Heart left ventricle (tissue), 16 donors: ENCODE measurements at places on chromosomes 2 and 18. TPM values are rescaled to one million over a fixed set of nuclear protein-coding genes. Genes with fewer than 3 reads are reported as not detected.

DNA sequence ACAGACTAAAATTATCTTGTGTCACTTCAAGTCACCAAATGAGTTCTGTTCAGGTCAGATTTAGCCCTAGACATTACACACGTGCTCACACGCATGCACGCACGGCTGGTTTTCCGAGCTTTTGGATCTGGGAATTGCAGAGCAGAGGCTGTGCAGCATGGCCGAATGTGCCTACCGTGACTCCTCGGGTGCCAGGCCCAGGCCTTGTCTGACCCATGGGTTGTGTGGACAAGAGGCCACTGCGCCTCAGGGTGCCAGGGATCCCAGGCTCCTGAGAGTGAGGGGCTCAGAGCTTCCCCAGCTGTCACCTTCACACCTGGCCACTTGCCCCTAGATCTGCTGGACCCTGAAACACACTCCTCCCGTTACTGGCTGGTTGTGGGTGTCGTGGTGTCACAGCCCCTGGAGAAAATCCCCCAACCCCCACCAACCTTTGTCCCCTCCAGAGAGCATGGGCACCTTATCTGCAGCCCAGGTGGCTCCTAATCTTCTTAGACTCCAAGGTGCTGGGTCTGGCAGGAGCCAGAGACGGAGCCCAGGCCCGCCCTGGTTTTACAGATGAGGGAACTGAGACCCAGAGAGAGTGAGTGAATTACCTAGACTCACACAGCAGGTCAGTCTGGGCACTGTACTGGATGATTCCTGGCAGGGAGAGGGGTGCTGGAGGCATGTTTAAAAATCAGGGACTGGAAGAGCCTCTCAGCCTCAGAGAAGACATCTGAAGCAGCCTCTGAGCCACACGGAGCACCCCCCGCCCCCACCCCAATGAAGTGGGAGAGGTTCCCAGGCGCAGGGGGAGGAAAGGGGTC, 56.8 kb downstream of the ATOH8 start:
- no peak for DNase-seq

DNA sequence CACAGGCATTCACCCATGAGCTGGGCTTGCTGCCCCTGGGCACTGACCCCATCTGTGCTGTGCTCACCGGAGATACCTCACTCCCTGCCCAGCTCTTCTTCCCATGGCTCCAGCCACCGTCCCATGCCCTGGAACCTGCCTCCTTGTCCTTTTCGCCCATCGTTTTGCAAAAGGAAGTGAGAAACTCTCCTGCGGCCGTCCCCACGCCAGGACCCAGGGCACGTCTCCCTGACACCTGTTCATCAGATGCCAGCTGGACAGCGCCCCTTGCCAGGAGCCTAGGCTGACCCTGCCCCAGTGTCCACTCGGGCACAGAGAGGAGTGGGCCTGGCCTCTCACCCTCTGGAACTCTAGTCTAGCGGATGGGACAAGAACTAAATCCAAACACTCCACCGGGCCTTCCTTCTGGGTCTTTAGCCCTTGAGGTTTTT, 238.6 kb downstream of the SEPTIN10 start:
- peak; percentile 0 for DNase-seq

Gene TMEM247
- not detected for total RNA-seq

Gene DSG1
- 5.6 TPM for total RNA-seq

GRCh38 chr2:122713800-122714199, 958.3 kb downstream of the TSN start:
- no peak for DNase-seq

GRCh38 chr2:240777456-240778212, 42.4 kb downstream of the KIF1A start:
- no peak for DNase-seq

DNA sequence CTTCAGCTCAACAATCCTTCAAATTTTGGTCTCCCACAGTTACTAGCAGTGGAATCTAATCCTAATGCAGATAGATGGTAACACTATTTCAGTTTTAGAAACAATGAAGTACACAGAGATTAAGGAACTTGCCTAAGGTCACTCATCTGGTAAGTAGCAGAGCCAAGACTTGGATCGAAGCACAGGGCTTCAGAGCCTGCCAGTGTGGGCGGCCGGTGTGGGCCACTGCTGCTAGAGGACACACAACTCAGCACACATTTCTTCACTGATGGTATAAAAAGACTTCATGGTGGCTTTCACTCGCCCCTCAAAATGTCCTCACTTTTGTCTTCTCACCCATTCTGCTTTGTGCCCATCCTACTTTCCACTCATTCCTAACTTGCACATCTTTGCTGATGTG, 11.1 kb downstream of the C2orf74 start:
- DNase-seq: no peak

GRCh38 chr2:240149943-240150784, 9.7 kb upstream of the OTOS start:
- no peak for DNase-seq

Gene CNOT11
- total RNA-seq: 40.1 TPM

GRCh38 chr2:152097801-152098495, 896 bp downstream of the CACNB4 start:
- peak; percentile 16 for DNase-seq

Gene GALNT14
- total RNA-seq: 1.0 TPM

Gene SIX2
- total RNA-seq: 0.35 TPM

Gene RAD51AP2
- total RNA-seq: 0.18 TPM

DNA sequence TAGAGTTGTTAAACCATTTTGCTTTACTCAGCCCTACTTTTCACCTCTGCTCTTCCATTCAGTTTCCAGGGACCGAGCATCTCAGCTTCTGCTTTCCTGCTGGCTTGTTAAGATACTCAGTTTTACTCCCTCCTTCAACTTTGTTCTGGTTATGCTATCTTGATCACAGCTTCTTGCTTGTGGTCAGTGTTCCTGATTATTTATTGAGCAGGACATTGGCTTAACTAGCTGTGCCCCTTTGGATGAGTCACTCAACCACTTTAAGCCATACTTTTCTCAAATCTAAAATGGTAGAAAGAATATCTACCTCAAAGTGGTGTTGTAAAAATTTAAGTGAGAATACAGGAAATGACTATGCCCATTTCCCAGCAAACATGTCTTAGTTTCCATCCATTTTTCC, 124.0 kb downstream of the KYNU start:
- DNase-seq: no peak

Gene CELF4
- 0.40 TPM for total RNA-seq

Gene CNGA3
- 0.43 TPM for total RNA-seq

DNA sequence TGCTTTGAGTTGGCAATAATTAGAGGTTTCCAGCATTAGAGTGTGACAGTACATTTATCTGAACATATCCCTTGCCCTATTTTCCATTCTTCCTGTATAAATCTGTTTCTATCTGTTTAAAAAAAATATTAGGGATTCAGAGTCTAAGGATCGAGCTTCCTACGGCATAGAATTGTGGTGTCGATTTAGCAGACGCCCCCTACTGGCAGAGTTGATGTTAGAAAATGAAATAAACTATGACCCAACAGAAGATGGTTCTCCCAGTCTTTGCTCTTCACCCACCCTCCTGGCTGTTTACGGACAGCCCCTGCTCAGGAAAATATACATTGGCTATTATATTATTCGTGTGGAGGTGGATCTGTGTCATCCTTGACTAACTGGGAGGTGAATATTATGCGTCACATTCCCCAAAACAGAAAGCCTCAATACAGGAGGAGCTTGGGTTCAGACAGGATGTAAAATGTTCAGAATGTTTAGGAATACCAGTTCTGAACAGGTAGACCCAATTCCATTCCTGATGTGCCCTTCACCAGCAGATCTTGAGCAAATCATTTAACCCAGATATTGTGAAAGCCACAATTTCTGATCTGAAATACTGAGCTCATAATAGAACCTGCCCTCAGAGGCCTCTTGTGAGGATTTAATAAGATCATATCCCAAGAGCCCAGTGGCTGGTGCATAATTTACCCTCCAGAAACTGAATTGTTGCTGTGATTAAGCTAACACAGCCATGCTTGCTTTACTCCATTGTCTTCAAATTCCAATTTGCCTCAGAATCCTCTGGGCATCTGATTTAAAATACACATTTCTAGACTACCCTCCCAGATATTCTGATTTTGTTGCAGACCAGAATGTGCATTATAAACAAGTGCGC, 10.8 kb upstream of the ERMN start:
- DNase-seq: peak; percentile 18

GRCh38 chr2:179536185-179536584, 271.6 kb upstream of the SESTD1 start:
- DNase-seq: no peak

Gene CHST9
- 1.4 TPM for total RNA-seq

DNA sequence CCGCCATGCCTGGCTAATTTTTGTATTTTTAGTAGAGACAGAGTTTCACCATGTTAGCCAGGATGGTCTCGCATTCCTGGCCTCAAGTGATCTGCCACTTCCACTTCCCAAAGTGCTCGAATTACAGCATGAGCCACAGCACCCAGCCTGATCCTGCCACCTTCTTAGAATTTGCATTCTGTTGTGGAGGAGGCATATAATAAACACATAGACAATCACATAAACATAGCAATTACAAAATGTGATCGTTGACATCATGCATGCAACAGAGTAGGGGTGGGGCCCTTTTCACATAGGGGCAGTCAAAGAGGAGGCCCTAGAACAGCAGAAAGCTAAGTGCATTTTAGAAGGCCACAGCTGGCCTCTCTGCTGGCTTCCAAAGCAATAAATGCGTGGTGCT, 39.9 kb upstream of the TSPYL6 start:
- DNase-seq: no peak

Gene RAX
- not detected for total RNA-seq

DNA sequence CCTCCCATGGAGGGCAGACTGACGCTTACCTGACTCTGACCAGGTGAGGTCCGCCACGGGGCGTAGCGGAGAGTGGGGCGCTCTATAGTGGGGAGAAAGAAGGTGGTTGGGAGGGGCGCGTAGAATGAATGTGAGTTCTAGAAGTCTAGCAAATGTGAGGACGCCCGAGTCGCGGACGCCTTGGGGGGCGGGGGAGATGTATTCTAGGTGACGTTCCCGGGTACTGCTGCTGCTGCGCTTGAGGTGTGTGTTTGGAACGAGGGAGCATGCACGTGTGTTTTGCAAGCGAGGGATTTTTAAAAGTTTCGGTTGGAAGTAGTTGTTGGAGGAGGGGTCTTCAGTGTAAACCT, 758 bp downstream of the RIF1 start:
- peak; percentile 21 for DNase-seq

Gene GPAT2
- 1.7 TPM for total RNA-seq

GRCh38 chr2:54845514-54845913, 122.1 kb downstream of the EML6 start:
- DNase-seq: no peak

- no peak for DNase-seq
Observed at GRCh38 chr2:109139002-109139401, 10.0 kb downstream of the SH3RF3 start.

- no peak for DNase-seq
Observed at GRCh38 chr2:165508927-165509326, 39.4 kb downstream of the CSRNP3 start.

Gene COL4A4
- total RNA-seq: 9.9 TPM

- DNase-seq: no peak
Observed at GRCh38 chr18:52766002-52766545, 426.1 kb downstream of the DCC start.

GRCh38 chr2:222747526-222748160, 76.2 kb downstream of the MOGAT1 start:
- no peak for DNase-seq

Gene SOS1
- 33.3 TPM for total RNA-seq

DNA sequence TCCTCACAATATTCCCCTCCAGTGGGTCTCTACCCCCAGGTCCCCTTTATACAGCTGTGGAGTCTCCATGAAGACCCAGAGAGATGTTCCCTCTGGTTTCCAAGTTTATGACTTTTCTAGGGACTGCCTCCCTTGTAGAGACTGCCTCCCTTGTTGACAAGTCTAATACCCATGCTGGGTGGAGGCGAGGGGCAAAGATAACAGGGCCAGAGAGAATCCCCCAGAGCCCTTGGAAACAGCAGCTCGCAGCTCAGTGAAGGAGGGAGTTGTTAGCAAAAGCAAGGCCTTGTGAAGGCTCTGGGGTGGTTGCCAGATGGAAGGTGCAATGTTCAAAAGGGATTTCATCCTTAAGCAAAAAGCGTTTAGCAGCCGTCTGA, 75.0 kb upstream of the GATA6 start:
- no peak for DNase-seq

DNA sequence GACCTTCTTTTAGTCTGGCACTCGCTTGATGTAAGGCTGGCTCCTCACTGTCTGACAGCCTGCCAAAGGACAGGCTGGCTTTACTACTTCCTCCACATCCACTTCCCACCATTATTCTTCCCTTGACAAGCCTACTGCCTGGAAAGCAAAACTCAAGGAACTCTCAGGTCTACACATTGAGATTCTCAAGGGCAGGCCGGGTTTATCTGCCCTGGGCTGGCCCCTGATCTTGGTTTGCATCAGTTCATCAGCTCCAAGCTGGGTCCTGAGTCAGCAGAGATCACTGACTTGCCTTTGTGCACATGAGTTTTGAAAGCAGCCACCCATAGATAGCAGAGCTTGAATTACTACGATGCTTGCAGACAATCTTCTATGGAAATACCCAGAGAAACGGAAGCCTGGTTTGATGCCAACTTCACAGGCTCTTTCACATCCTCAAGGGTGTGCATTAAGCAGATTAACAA, 53.9 kb downstream of the KCTD18 start:
- DNase-seq: no peak

DNA sequence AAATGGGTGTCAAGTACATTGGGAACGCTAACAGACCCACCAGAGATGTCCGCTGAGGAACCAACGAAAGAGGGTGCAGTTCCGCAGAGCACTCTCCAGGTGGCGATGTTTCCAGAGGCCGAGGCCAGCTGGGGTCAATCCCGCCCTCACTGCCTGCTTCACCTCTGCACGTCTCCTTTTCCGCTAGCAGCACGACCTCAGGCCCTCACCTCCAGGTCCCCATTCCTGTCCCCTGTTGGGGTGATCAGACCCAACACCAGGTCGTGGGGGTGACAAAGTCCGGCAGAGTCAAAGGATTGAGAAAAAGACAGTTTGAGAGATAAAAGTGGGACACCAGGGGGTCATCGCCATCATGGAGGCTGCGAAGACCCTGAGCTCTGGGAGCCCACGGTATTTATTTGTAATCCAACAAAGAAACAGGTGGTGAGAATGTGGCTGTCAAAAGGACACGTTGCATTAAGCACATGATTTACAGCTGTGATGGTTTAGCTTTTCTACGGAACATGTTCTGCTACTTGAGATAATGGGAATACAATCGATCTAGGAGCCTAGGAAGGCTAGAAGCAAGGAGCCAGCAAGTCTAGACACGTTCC, 27.3 kb downstream of the ZAP70 start:
- DNase-seq: peak; percentile 45

- DNase-seq: no peak
Observed at GRCh38 chr18:3611313-3612090, 161.5 kb downstream of the TGIF1 start.

GRCh38 chr2:136527560-136527959, 237.8 kb upstream of the THSD7B start:
- no peak for DNase-seq

GRCh38 chr18:55833543-55833942, 245.6 kb upstream of the TCF4 start:
- no peak for DNase-seq
